ENCODE measurements at places on chromosomes 2 and 18. TPM values are rescaled to one million over a fixed set of nuclear protein-coding genes. Genes with fewer than 3 reads are reported as not detected.

GRCh38 chr18:35045121-35045520, 3.9 kb downstream of the MAPRE2 start:
- no peak for DNase-seq

The SLC19A3 gene
- polyA plus RNA-seq, result not detected

The GPR45 gene
- polyA plus RNA-seq, result not detected

GRCh38 chr2:191526091-191526490, 151.8 kb upstream of the NABP1 start:
- DNase-seq, result no peak

The SULT1C2 gene
- not detected for polyA plus RNA-seq

DNA sequence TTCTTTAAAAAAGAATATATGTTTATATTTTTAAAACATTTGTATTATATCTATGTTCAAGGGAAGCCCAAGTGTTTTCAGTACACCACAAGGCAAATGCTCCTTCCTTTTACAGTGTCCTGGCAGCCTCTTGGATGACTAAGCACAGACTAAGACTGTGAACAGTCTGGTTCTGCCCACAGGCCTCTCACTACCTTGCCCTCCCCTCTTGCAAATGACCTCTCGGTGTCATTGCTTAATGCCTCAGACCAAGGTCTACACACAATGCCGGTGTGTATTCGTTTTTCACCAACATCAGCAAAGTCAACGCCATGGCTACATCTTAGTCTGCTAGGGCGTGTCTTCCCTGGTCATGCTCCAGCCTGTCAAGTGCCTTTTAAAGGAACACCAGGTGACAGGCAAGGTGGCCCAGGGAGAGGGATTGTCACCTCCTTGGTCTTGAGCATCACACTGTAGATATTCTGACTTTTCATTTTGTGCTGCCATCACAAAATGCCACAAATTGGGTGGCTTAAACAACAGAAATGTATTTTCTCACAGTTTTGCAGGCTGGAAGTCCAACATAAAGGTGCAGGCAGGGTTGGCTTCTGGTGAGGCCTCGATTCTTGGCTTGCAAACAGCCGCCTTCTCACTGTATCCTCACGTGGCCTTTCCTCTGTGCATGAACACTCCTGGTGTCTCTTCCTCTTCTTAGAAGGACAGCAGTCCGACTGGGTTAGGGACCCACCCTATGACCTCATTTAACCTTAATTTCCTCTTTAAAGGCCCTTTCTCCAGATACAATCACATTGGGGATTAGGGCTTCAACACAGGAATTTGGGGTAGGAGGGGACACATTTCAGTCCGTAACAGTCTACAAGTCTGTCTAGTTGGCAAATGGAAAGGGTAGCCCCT, 266.5 kb downstream of the KLHL29 start:
- peak; percentile 22 for DNase-seq

GRCh38 chr2:17584689-17585088, 44.2 kb downstream of the VSNL1 start:
- DNase-seq, result no peak

The DIPK1C gene
- not detected for polyA plus RNA-seq

The IL18R1 gene
- not detected for polyA plus RNA-seq

The SPDYA gene
- polyA plus RNA-seq, result 0.10 TPM

DNA sequence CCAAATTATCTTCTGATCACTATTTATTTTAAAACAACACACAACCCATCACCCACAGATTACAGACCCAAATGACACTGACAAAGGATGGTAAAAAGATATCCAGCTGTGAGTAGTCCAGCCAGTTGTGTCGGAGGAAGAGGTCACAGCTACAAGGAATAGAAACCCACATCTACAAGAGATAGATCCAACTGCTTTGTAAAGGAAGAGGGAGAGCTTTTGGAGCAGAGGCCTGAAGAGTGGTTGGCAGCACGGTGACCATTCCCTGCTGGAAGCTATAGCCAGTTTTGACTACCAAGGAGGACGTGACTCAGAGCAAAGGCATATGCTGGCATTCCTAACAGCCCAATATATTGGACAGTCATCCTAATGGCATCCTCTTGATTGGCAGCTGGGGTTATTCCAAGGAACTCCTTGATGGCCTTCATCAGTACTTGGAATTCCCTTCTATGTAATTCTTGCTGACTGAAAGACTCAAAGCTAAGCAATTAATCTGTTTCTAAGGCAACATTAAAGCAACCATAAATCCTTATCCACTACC, 17.1 kb downstream of the SLC8A1 start:
- peak; percentile 93 for DNase-seq

Measured in BJ (cell line).